ENCODE measurements at places on chromosomes 5 and 9.

DNA sequence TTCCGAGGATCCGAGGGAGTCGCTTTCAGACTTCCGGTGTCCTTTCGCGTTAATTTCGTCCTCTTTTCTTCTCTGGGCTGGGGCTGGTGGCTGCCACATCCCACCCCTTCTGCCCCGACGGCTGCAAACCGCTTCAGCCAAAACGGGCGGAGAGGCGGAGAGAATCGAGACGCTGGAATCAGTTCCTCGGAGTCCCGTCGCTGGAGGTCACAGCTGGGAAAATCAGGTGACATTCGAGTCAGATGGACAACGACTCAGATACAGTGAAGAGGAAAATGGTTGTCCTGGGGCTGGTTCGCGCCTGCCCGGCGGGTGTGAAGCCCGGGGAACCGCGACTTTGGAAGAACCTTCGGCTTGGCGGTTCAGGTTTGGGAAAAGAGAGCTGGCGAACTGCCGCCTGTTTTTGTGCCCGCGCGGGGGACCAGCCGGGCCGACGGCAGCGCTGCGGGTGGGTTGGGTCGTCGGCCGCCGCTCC is 8.9 kb upstream of the NKX2-5 start:
- no peak for DNase-seq

- DNase-seq: no peak
Measured at GRCh38 chr5:123174916-123175481, 86.0 kb downstream of the PRDM6 start.

GRCh38 chr5:148815086-148815485 is 11.3 kb upstream of the ADRB2 start:
- no peak for DNase-seq

- peak; percentile 48 for DNase-seq
Measured at GRCh38 chr9:86948074-86948929, 996 bp upstream of the GAS1 start.

DNA sequence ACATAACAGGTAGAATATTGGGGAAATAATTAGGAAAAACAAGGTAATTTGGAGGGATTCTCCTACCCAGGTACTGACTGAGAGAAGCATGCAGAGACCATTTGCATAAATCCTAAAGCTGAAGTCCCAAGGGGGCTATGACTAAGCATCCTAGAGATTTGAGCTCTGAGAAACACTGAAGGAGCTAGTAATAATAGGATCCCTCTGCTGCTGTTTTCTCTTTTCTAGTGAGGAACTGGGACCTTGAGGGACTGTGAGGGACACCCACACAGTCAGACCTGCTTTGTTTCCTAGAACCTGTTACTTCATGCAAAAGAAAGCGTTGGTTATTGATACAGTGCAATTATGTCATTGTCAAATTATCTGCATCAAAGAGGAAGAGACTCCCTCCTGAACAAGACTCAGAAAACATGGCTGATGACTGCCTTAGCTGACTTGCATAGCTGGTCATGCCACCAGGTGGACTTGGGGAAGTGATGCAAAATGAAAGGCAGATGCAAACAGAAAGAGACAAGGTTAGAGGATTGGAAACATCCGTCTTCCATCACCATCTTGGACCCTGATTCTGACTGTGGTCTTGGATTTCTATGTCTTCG is 335.4 kb downstream of the NTRK2 start:
- DNase-seq: no peak

DNA sequence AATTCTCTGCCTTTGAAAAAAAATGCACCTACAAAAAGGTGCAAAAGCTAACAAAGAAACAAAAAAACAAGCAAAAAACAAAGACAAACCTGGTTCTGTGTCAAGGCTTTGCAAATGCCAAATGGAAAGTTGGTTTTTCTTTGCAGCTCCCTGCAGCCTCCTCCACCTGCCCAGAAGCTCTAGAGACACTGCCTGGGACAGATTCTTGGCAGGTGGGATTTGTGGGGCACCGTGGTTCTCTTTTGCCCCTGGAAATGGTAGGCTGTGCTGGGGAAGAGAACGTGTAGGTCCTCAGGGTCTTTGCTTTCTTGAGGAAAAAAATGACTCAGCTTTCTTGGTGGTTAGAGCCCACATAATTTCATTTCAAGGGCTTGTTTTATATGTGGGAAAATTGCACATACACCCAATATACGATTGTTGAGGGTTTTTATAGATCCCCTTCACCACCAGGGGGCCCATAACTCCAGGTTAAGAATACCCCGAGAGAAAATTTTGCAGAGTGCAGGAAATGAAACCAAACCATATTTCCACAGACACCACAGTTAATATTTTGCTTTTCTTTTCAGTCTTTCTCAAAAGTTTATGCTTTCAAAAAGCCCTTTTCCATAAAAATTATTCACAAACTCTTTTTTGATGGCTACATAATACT is 58.7 kb downstream of the NXNL2 start:
- DNase-seq: peak; percentile 30

DNA sequence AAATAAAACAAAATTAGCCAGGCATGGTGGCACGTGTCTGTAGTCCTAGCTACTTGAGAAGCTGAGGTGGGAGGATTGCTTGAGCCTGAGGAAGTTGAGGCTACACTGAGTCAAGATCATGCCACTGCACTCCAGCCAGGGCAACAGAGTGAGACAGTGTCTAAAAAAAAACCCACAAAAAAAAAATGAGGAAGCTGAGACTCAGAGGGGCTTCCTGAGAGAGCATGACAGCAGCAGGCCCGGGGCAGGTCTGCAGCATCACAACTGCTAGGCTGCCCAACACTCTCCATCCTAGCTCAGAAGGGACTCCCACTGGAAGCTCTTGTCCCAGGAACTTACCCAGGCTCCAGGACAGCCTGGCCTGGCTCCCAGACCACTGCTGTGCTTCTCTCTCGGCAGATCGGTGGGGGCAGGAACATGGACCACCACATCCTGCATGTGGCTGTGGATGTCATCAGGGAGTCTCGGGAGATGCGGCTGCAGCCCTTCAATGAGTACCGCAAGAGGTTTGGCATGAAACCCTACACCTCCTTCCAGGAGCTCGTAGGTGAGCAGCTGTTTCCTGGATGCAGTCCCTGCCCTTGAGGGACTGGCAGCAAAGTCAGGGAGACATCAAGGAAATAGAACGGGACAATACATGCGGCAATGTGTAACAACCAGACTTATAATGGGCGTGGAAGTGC is 19.1 kb downstream of the PTGS1 start:
- no peak for DNase-seq

GRCh38 chr5:57439601-57440000 is 43.0 kb downstream of the ACTBL2 start:
- DNase-seq: no peak

- DNase-seq: no peak
Measured at GRCh38 chr5:111229871-111230810, 6.0 kb downstream of the CAMK4 start.

- DNase-seq: no peak
Measured at GRCh38 chr5:141877356-141878185, 639 bp downstream of the PCDH1 start.

DNA sequence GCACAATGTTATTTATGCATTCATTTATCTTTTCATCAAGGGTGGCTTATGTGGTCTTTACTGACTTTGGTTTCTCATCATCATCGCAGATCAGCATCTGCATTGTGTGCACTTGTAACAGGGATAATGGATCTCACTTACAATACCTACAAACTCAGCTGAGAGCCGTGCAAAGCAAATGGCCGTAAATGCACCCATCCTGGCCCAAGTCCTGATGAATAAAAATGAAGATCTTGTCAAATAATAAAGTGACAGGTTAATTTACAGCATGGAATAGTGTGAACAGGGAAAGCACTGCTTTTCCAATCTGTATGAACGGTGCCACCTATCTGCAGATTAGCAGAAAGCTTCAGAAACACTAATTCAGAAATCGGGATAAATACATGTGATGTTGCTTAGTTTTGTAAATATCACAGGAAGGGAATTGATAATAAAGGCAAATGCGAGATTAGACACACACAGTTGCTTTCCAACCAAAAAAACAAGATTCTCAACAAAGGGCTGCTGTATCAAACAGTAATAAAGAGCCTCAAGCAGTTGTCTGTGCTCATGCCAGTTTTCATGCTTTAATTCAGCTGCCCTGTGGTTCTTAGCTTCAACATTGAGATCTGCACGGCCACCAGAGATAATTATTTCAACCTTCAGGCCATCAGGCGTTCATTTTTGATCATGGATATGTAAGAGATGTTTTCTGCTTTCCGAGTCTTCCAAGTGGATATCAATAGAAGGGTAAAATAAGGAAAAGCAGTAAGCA is 153.4 kb upstream of the POU5F2 start:
- DNase-seq: no peak

GRCh38 chr5:63131626-63132285 is 553.1 kb downstream of the LRRC70 start:
- no peak for DNase-seq

- no peak for DNase-seq
Measured at GRCh38 chr5:123155446-123155960, 66.5 kb downstream of the PRDM6 start.

GRCh38 chr9:34659592-34660253 is 2.7 kb downstream of the CCL27 start:
- no peak for DNase-seq

DNA sequence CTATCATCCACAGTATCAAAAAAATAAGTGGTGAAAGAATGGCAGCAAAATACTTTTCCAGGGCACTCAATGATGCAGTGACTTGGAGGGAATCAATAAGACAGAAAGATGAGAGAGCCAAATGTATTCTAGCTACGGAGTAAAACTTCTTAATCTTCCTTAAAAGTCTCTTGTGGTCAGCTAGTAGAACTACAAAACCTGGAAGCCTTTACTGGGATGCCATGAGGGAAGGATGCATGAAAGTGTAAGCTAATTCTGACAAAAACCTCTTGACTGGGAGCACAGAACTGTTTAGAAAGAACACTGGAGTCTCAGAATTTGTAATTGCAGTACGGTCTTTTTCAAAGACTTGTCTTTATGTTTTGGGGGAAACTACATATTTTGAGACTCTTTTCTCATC is 432.8 kb upstream of the PTPRD start:
- DNase-seq: no peak

DNA sequence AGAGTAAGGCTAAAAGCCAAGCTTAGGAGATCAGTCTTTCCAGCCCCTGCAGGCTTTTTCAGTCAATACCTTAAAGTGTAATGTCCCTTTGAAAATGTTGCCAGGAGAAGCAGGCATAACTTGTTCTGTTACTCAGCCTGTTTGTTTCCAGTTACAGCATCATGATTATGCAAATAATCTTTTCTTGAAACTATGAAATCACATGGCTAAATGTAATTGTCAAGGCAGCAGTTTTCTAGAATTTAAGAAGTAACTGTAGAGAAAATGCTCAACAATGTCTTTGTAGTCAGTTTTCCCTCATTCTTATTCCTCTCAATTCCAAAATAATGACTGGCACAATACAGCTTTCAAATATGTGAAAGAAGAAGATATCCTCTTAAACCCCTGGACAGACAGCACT is 1.9 kb upstream of the GPR107 start:
- DNase-seq: no peak

DNA sequence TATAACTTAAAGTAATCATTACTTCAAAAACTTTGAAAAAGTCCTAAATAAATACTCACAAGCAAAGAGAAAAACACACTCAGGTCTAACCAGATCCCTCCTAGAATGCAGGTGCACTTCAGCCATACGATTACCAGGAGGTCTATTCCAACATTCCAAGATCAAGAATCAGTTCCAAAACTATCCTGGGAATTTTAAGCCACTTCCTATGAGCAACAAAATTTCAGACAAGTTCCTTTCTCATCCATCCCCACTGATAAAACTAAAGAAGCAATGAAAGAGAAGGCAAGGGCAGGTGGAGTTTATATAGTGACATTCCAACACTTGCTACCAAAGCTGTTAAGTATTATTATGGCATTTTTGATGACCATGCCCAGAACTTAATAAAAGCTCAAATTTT is 29.6 kb downstream of the MLLT3 start:
- DNase-seq: no peak

- no peak for DNase-seq
Measured at GRCh38 chr9:92746567-92747458, 17.8 kb downstream of the BICD2 start.

DNA sequence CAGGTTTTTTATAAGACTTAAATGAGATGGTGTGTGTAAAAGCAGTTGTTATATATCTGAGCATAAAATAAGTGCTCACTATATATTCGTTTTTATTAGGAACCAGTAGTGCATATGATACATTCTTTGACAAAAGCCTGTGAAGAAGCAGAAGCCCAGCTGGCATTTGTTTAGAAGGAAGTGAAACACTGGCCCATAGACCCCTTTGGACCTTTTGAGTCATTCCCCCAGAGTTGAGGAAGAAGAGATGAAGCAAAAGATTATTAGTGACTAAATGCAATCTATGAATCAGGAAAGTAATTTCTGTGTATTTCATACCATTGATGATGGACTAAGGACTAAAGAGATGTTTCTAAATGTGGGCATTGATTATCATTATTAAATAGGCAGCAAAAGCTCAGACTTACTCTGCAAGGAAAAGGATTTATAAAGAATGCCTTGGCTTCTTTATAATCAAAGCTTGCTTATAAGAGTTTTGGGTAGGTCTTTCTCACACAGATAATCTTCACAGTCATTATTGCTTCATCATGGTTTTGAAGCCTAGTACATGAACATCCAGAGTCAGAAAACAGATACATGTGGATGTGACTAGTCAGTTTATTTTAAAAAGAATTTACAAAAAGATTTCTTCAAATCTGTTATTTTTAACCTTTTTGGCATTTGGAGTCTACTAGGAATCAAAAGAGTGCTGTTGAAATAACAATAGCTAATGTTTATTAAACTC is 16.9 kb upstream of the FER start:
- DNase-seq: no peak

DNA sequence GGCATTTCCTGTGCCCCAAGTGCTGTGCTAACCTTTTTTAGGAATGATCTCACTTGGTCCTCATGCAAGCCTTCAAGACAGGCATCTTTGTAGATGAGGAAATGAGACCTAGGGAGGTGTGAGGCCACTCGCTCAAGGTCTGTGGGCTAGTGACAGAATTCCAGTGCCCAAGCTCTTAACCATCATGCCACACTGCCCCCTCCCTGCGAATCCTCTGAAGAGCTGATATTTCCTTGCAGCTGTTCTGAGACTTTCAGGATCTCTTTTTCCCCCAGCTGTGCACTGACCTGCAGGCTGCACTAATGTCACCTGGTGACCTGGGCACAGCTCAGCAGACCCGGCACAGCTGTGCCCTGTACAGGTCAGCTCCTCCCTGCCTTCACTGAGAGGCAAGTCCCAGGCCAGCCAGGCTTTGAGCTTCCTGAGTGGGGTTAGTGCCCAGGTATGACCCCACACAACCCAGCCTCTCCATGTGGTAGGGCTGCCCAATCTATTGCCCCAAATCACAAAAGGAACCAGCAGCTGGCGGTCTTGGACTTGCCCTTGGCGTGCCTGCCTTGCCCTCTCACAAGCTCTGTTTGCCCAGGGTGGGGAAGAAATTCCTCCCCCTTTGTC is 32.7 kb downstream of the MORN5 start:
- no peak for DNase-seq

GRCh38 chr5:151348789-151349188 is 1.4 kb upstream of the SLC36A2 start:
- no peak for DNase-seq

DNA sequence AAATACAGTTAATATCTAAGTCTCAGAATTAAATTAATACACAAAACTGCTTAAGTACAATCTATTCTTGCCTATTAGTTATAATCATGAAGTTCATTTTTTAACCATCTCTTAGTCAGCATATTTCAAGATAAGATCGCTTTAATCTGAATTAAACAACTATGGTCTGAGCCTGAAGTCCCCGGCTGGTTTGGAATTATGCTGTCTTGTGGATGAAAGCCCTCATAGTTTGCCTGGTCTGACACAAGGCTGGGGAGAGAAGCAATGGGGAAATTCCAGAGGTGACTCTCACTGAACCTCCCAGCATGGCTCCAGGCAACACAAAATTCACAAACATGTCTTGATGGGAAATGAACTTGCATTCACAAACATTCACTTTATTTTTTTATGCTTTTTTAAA is 28.0 kb upstream of the GRAMD2B start:
- DNase-seq: no peak

All from effector CD8-positive, alpha-beta T cell (primary cell).